ENCODE measurements at places on chromosomes 1 and 21.

DNA sequence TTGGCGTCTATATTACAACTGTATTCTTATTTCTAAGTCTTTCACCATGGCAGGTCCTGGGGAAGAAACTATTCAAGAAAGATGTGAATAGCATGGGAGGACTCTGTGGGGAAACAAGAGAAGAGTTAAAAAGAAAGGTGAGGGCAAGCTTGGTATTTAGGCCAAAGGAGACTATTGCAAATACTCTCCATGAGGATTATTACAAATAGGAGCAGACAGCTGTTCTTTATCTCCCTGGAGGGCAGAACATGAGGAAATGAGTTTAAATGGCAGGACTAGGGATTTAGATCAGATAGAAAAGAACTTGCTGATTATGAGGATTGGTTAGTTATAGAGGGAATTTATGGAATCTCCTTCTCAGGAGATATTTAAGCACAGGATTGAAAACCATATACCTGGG is 186.8 kb downstream of the CDC7 start:
- DNase-seq: no peak

DNA sequence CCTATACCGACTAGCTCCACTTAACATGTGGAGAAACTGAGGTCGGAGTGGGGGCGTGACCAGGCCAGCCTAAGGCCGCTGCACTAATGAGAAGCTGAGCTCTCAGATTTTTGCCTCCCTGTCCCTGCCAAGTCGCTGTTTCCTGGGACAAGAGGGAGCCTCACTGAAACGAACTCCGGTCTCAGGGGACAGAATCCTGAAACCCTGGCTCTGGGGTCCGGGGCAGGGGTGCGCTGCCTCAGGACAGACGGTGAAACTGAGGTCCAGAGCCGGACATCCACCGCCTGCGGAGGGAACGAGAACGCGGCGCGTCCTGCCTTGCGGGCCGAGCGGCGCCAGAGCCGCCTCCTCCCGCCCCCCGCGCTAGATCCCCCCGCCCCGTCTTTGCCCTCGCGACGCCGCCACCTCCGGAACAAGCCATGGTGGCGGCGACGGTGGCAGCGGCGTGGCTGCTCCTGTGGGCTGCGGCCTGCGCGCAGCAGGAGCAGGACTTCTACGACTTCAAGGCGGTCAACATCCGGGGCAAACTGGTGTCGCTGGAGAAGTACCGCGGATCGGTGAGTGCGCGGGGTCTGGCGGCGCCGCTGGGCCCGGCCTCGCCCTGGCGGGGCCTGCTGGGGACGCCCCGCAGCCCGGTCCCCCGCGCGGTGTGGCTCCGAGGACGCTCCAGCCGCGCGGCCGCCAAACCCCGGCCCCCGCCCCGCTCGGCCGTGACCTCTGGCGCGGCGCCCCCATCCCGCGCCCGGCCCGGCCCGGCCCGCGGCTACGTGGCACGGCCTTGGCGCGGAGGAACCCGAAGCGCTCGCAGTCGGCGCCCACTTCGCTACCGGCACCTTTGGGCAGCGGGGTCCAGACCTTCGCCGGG is at the start of gene GPX7:
TSS of gene GPX7 (plus strand) at position 381 of the 865 bp plus-strand sequence. CDS start at position 420, 39 bp downstream.
- DNase-seq: no peak

DNA sequence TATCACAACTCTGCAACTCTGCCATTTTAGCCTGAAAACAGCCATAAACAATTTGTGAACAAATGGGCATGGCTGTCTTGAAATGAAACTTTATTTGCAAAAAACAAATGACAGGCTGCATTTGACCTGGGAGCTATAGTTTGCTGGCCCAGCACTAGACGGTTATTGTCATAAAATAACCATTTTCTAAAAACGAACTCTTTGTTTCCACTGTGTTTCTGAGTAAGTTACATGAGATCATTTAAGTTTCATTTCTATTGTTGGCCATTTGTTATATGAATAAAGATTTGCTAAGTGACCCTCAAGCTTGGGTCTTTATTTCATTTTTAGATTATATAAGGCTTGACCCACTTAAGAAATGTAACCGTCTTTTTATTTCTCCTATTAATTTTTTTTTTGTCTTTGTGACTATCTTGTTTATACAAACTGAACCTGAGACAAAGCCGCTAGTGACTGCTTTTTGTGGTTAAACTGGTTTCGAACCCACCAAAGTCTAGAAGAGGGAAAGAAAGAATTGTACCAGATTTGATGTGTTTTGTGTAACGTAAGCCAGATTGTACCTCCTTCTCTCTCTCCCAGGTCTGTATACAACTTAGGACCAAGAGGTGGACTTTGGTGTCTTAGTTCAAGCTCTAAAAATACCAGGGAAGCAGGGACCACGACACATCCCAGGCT is 12.9 kb upstream of the KCNJ15 start:
- DNase-seq: no peak

- DNase-seq: no peak
Observed at GRCh38 chr1:96130432-96130831, 591.2 kb upstream of the PTBP2 start.

DNA sequence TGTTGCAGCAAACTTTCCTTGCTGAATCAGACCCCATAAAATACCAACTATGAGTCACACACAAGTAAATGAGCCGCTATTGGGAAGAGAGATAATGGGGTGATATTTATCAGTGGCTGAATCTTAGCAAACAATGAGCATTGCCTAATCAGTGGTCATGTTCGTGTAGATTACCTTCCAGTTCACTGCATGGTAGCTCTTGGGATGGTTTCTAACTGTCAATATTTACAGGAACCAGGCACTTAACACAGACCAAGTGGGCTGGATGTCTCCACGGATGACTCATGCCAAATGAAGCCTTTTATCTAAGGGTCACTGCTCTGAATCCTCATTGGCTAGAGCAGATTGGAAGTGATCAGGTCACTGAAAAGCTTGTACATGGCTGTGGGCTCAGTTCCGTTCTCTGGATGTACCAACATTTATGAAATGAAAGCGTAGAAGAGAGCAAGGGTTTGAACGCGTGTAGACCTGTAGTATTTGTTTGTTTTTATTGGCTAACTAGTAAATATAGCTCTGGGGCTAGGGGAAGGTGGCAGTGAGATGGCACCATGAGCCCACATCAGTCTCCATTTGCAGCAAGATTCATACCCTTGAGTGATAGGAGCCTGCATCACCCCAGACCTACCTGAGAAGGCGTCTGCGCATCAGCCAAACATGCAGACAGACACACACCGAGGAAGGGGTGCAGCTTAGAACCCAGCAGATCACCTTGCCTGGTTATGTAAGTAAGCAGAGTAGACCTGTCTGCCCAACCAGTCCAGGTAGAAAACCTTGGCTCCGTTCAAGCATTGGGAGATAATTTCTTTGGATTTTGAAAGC is 153.3 kb downstream of the TOMM20 start:
- no peak for DNase-seq

DNA sequence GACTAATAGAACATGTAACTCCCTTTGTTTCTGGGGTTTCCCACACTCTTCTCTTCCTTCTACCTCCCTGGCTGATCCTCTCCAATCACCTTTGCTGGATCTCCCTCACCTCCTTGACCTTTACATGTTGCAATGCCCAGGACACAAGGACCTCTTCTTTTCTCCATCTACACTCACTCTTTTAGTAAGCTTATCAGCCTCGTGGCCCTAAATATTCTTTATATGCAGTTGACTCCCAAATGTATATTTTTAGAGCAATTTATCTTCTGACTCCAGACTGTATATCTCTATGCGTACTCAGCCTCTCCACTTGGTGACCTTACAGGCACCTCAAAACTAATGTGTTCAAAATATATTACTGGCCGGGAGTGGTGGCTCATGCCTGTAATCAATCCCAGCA is 18.4 kb upstream of the CLSPN start:
- DNase-seq: no peak

GRCh38 chr1:220880362-220880670 is 1.1 kb downstream of the HLX start:
- DNase-seq: no peak
